ENCODE measurements at places on chromosomes 11 and 22.

DNA sequence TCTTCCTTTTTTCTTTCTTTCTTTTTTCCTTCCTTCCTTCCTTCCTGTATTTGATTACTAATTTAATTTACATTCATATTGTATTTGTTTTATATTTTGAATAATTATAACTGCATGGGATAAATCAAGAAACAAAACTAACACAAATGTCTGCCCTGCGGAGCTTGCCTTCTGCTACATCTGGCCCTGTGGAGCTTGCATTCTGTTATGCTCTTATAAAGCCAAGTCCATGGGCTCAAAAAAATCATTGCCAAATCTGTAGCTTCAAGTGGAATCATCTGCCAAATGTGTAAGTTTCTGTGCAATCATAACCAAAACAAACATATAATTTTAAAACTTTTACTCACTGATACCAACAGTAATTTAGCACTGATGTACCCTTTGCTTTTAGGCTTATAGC, 8.0 kb upstream of the OR52J3 start:
- DNase-seq = no peak

DNA sequence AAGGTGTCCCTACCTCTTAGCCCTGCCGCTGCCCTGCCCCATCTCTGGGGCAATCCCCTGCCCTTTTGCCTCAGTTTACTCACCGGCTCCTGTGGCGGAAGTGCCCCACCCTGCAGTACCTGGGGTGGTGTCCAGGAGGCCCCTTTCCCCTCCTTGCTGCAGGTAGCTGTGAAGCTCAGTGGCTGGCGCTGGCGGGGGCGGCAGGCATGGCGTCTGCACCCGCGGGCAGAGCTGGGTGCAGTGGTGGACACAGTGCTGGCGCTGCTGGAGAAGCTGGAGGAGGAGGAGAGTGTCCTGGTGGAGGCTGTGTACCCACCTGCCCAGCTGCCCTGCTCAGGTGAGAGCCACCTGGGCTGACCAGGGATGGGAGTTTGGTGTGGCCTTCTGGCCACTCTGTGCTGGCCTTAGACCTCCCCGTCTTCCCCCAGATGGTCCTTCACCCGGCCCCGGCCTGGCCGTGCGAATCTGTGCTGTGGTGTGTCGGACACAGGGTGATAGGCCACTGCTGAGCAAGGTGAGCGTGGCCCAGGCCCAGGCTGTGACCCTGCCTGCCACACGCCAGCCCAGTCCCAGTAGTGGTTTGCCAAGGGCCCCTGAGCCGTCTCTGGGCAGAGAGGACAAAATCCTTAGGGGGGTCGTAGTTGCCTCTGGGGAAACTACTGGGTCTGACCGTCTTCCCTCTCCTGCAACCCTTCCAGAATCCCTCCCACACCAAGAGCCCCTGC, 4.0 kb downstream of the CARNS1 start:
- DNase-seq = no peak

GRCh38 chr22:48574776-48575617, 1252.7 kb downstream of the BRD1 start:
- no peak for DNase-seq

DNA sequence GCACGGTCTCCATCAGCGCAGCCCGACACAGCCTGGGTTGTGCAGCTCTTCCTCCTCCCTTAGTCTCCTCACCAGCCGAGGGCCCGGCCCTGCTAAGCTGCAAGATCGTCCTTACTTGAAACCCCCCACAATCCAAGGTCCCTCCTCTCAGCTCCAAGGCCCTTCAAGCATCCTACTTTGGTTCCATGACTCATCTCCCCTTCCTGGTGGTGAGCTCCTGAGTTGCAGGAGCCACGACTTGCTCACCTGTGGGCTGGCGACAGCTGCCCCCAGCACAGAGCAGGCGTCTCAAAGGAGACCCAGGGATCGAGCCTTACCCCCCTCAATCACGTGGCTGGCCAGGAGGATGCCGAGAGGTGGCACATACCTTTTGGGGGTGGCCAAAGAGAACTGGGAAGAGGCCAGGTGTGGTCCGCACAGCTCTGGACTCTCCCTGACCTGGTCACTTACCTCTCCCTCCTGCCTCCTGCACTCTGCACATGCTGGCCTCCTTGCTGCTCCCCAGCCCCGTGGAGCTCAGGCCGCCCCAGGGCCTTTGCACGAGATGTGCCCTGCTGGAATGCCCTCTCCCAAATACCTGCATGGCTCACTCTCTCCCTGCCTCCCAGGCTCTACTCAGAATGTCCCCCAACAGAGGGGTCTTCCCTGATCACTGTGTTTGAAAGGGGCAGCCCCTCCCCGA, 35.2 kb upstream of the FADD start:
- no peak for DNase-seq

DNA sequence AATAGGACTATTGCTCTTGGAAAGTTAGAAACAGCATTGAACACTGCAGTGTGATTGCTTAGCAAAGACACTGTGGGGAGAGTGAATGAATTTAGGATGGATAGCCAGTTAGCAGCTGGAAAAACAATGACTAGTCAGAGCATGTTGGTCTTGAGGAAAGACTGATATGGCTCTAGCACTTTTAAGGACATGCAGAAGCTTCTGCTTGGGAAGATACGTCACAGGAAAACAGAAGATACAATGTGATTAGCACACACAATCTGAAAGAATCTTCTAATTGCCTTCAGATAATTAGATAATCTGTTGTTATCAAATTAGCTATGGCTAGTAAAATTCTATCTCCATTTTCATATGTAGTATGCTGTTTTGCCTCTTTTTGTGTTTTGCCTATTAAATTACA, 530.7 kb upstream of the CHORDC1 start:
- no peak for DNase-seq

DNA sequence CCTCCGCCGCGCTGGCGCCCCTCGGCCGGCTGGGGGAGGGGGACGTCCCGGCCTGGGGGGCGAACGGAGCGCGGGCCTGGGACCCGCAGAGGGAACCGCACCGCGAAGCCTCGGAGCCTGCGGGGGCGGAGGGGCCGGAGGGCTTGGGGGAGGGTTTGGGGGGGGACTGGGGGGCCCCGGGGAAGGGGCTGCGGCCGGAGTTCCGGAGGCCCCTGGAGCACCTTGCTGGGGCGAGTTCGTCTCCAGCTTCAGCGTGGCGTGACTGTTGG, 261 bp upstream of the SCT start:
- DNase-seq = no peak

DNA sequence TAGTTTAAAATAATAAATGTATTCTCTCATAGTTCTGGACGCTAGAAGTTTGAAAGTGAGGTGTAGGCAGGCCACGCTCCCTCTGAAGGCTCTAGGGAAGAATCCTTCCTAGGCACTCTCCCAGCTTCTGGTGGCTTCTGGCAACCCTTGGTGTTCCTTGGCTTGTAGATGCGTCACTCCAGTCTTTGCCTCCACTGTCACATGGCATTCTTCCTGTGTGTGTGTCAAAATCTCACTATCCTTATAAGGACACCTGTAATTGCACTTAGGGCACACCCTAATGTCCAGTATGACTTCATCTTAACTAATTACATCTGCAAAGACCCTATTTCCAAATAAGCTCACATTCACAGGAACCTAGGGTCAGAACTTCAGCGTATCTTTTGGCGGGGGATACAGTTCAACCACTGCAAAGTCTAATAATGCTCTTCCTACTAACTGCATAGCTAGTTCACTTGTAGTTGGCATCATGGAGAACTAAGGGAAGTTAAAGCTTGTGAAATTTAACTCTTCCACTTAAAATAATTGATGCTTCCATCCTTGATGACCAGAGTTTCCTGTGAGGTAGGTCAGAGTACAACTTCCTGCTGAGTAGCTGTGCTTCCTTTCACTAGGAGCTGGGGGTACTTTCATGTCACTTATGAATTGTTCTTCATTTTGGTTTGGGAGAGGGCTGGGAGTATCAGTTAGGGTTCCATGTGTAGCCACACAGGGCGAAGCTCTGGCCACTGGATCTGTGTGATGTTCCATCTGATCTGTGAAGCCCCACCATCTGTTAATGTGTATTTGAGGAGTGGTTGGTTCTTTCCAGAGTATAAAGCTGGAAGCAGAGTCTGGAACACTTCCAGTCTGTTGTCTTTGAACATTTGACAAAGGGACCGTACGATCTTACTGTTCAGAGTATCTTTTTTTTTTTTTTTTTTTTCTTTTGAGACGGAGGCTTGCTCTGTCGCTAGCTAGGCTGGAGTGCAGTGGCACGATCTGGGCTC, 10.5 kb downstream of the YWHAH start:
- DNase-seq = no peak

DNA sequence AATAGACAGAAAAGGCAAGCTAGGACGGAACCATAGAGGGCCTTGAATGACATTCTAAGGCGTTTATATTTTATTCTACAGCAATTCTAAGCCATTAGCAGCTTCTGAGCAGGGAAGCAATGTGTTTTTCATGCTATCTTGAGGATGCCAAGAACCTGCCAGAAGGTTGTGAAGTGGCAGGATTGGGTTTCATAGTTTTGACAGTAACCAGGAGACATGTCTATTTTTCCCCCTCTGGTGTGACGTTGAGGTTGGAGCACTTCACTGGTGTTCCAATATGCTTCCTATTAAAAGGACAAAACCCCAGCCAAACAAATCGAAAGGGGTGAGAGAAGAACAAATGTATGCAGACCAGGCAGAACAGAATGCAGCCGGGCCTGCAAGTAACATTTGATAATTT, 148.2 kb downstream of the SPATA19 start:
- no peak for DNase-seq

DNA sequence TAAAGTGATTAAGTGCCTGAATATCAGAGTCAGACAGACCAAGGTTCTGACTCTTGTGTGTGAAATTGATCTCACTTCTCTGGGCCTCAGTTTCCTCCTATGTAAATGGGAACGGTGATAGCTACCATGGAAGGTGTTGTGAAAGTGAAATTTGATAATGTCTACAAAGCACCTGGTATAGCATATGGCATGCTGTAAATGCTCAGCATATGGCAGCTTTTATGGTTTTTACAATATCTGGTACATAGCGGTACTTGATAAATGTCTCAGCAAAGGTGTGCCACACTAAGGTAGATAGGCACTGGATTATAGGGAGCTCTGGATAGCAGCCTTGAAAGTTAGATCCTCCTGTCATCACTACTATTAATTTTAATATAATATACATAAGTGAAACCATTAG, 19.9 kb downstream of the POU2AF2 start:
- no peak for DNase-seq

DNA sequence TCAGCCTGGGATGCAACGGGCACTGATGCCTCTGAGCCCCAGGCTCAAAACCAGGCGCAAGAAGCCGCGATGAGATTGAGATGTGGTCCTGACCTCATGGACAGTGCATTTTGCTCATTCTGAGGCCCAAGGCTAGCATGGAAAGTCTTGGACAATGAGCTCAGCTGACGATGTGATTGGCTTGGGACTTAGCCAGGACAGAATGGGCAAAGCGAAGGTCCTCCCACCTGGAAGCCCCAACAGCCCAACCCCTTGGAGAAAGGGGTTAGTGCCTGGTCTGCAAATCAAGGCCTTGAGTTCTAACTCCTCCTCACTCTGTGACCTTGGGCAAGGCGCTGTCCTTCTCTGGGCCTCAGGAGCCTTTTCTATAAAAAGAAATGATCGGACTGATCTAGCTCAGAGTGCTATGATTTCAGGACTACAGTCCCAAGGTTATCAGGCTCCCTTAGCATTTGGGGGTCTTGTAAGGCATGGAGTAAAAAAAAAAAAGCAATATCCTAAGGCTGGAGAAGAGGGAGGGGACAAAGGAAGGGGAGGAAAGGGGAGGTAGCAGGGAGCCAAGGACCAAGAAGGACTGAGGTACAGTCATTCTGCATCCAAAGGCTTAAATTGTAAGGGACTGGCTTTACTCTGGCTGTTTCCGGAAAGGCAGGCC, 2.7 kb downstream of the SLC43A3 start:
- no peak for DNase-seq

- no peak for DNase-seq
Measured at GRCh38 chr22:37476389-37477329, 9.5 kb downstream of the MFNG start.

DNA sequence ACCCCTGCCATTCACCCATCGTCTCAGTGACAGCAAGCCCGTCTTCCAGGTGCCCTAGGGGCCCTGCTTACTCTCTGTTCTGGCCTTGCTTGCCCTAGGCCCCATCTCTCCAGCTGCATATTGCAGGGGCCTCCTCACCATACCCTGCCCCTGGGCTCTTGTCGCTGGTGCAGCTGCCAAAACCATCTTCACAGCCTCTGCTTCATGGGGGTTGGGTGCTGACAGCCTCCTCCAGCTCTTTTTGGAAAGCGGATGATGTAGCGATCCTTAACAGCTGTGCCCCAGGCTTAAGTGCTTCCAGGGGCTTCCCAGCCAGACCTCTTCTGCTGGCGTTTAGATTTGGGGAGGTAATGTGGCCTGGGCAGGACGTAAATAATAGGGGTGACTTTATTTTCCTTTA, 61.2 kb upstream of the SUSD2 start:
- no peak for DNase-seq

- DNase-seq = no peak
Measured at GRCh38 chr11:131600628-131601027, 230.2 kb downstream of the NTM start.

GRCh38 chr11:94741022-94741679, 27.0 kb upstream of the AMOTL1 start:
- DNase-seq = peak; percentile 28

DNA sequence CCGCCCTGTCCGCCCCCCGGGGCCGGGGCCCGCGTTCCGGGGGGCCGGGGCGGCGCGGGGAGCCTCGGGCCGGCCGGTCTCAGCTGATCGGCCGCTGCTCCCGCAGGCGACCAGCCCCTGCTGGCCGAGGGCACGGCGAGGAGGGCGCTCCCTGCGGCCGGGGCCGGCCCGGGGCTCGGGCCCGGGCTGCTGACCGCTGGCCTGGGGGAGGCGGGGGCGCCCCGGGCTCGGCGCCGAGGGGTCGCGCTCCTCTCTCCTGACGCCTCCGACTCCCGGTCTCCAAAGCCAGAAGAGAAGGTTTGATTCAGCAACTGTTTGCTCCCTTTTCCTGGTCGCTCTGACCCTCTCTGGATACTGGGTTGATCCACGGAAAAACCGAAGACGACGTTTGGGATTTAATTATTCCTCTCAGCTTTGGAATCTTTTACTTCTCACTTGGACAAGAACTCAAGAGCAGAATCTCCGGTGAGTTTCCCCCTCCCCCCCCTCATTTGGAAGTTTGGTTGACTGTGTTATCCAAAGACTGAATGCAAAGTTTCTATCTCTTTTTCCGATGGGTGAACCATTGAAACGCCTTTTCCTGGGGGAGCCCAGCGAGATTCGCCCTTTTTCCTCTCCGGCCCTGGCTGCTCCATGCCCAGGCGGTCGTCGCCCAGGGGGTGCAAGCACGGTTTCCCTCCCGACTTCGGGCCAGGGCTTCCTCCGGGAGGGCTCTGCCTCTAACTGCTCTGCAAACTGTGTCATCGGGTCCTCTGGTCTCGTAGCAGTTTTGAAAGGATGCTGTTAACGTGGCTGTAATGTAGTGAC, 725 bp downstream of the KDM2A start:
- DNase-seq = no peak

GRCh38 chr11:64771861-64772260, 6.5 kb downstream of the SF1 start:
- DNase-seq = peak; percentile 30

All from inflammatory macrophage (primary cell).